Dermis microvascular lymphatic vessel endothelial cell (primary cell): ENCODE measurements at places on chromosomes 7 and 10.

DNA sequence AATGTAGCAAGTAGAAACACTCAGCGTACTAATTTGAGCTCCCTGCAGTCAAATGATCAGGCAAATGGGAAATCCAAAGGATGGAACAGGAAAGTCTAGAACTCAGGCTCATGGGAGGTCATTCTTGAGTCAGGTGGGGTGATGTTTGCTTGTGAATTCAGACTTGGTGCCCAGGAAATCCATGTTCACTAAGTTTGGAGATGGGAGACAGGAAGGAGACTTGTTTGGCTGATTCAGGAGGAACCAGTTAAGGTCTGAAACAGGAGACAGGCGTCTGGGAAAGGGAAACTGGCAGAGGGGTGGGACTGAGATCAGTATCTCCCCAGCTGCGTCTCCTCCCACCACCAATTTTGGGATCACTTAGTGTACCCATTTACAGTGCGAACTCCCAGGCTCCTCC lies 38.4 kb upstream of the ZNF438 start:
- DNase-seq = no peak

DNA sequence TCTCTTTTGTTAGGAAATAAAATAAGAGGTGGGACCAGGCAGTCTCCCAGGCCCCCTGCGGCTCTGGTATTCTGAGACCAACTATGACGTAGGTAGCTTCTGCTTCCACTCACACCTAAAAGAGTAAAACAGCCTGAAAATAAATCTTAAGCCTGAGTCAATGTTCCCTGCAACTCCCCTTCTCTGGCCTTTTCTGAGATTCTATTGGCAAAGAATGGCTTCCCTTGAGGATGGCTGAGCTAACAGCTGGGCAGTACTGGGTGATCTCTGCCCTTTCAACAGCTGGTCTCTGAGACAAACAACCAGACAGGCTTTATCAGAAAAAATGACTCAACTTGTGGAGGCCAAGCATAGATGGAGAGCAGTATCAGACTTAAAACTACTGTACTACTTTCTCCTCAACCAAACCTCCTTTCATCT lies 58.7 kb downstream of the CREB3L2 start:
- peak; percentile 55 for DNase-seq

- DNase-seq = peak; percentile 45
Measured at GRCh38 chr7:80374321-80374720, 137.5 kb downstream of the GNAT3 start.

DNA sequence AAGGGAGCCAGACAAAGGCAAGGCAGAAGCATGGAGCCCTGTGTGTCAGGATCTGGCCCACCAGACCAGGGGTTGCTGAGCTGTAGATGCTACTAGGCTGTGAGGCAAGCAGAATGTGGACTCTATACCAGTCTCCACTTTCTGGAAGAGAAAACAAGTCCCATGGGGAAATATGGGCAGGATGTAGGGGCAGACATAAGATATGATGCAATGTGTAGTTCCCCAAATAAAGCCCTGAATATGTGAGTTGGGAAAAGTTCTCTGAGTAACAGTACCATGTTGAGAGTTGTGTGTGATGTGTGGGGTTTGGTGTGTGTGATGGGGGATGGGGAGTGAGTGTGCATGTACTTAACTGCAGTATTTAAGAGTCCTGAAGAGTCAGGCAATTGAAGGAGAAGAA lies 62.3 kb downstream of the NPSR1 start:
- DNase-seq = no peak

DNA sequence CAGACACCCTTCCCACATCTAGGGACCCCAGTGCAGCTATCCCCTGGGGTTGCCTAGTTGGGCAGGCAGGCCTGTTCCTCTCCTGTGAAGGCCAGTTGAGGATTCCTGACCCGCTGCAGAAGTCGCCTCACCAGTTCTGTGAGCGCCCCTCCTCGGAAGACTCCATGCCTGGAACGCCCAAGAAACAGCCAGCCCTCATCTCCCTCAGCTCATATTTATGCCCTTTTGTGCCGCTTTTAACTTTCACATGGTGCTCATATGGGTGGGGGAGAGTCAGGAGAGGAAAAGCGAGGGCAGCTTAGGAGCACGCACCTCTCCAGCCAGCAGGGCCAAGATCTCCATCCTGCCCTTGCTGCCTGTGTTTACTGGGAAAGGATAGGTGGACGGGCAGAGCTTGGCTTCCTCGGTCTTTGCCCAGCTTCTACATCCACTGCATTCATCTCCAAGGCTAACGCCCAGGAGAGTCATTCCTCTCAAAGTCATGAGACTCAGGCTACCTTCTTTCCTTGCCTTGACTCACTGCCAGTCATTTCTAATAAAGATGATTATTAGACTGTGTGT lies 286.6 kb downstream of the USP6NL start:
- no peak for DNase-seq

DNA sequence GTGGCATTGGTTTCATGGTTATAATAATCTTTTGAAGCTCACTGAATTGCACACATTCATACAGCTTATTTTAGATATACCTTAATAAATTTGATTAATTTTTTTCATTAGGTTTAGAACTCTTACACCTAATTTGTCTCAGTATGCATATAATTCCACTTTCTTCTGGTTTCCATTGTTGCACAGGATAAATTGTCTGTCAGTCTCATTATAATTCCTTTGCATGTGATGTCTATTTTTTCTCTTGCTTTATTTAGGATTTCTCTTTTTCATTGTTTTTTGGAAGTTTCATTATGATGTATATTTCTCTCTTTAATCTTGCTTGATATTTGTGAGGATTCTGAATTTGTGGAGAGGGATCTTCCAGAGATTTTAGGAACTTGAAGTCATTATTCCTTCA lies 84.7 kb downstream of the ARL5B start:
- no peak for DNase-seq

GRCh38 chr10:72720814-72721660 lies 29.1 kb downstream of the MCU start:
- no peak for DNase-seq

DNA sequence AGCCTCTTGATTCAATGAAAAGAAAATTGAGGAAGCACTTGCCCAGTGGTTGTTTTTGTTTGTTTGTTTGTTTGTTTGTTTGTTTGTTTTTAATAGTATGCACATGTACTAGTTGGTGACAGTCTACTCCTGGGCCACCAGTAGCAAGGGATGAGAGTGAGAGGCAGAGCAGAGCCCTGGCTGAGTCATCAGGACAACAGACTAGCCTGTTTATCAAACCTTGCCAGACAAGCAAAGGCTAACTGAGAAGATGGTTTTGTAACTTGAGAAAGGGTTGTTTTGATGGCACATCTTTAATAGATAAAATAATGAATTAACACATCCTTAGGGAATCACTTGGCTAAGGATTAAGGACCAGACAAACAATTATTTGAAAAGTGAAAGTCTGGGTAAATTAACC lies 78.1 kb downstream of the INHBA start:
- no peak for DNase-seq

GRCh38 chr10:62116896-62117295 lies 151.7 kb downstream of the RTKN2 start:
- no peak for DNase-seq

DNA sequence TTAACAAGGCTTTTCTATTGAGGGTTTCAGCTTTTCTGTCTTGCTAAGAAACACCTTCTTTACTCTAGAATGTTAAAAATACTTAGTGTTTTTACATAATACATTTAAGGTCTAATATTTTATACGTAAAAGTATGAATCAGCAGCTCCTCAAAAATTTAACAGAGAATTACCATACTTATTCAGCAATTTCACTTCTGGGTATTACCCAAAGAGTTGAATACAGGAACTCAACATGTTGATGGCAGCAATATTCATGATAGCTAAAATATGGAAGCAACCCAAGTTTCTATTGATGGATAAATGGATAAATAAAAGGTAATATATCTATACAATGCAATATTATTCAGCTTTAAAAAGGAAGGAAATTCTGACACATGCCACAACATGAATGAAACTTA lies 9.7 kb upstream of the OR13A1 start:
- DNase-seq = no peak

DNA sequence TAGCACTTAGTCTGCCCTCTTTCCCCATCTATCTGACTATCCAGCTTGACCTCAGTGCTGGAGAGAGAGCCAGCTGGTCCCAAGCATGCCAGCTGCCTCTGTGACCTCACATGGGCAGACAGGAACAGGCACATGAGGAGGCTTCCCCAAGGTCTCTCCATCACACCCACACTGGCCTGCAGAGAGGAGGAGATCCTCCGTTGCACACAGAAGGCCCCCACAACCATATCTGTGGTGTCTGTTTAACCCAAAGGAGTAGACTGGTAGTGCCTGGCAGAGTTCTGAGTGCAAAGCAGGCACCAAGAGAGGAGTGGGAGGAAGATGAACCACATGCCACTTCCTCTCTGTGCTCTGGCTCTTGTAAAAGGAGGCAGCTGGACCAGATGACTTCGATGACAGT lies 4.8 kb upstream of the ANK3 start:
- no peak for DNase-seq

- DNase-seq = no peak
Measured at GRCh38 chr7:18206331-18206730, 178.7 kb upstream of the PRPS1L1 start.

DNA sequence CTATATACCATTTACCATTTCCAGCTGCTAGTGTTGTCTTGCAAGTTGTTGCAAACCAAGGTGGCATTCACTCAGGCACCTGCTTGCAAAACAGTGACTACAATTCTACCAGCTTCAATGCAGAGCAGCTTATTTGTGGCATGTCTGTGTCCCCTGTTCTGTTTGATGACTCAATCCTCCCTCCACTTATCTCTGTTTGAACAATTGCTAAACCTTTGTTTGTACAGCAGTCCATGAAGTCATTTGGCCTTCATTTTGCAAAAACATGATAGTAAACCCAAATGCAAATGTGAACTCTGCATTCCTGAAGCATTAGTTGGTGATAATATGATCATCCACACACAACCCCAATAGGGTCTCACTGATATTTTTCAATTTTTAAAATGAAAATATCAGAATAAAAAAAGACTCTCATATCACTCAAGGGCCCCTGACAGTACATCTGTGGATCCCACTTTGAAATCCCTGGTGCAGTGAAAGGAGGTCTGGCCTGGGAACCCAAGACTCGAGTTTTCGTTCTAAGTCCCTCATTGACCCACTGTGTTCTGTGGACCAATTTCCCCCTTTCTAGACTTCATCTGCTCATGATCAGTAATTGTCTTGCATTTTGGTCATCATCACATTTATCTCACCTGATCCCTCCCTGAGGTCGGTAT lies 425.4 kb downstream of the RPS24 start:
- peak; percentile 96 for DNase-seq

DNA sequence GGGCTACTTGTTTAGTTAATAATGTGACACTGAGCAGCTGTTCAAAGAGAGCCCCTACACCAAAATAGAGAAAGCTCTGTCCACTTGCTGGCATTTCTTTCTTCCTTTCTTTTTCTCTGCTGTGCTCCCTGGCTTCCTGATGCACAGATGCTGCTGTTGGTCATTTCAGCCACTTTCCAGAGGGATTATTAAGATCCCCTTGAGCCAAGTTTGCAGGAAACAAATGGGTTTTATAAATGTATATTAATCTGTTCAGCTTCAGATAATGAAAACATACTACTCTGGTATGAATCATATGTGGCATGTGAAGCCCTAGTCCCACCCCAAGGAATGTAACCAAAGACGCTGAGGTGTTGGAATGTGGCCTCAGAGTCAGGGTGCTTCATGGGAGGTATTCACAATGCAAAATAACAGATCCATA lies 638.2 kb upstream of the FZD8 start:
- no peak for DNase-seq

GRCh38 chr10:53122281-53122680 lies 349.7 kb upstream of the MBL2 start:
- no peak for DNase-seq

DNA sequence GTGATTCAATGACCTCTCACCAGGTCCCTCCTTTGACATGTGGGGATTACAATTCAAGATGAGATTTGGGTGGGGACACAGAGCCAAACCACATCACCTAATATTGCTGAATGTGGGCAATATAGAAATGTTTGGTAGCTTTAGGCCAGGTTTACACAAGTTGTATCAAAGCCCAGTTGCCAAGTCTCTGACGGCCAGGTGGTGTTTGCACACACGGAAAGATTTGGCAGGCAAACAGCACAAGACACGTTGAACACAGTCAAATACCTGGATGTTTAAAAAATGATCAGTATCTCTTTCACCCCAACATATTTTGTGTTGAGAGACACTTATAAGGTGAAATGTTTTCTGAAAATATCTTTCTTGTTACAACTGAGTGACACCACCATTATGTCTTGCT lies 294.4 kb upstream of the MKI67 start:
- DNase-seq = no peak

- no peak for DNase-seq
Measured at GRCh38 chr10:47027784-47028260, 116.6 kb downstream of the PTPN20 start.

DNA sequence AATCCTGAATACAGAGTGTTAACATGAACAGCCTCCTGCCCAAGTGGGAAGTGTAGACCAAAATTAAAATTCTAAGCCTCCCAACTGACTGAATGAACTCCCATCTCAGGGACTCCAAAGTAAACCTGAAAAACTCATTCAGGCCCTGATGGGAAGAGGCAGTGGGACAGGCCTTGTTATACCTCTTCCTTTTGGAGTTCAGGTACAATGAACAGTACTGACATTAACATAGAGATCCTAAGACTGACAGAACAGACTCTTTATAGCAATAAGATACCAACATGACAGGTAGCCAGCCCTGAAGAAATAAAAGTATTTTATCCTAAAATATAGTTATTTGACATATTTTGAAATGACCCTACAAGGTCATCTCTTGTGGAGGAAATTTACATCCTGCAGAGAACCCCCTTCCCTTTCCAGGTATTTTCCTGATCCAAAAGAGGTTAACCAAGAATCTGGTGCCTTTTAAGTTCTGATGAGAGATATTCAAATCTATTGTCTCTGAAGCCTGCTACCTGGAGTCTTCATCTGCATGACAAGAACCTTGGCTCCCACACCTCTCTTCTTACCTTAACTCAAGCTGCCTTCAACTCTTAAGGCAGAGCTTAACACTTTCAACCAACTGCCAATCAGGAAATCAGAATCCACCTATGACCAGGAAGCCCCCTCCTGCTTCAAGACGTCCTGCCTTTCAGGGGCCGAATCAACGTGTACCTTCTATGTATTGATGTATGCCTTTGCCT lies 103.3 kb upstream of the PFKP start:
- no peak for DNase-seq

DNA sequence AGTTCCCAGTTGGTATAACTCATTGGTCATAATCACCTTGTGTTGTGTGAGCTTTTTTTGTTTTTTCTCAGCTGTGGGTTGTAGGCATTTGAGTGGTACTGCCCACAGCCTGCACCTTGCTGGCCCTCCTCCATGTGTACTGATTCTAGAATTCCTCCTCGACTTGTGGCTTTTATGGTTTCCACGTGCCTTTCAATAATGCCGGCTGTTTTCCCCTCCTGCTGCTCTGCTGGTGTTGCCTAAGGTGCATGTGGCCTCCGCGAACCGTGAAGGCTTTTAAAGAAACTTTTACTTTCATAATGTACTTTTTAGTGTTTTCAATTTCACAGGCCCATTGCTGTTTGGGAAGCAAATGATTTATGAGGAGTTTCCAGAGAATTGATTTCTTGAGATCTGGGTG lies 518.0 kb downstream of the REEP3 start:
- DNase-seq = no peak

- no peak for DNase-seq
Measured at GRCh38 chr7:4010061-4010605, 672.0 kb upstream of the FOXK1 start.
